Suprapubic skin (tissue), 4 donors: ENCODE measurements at places on chromosomes 2 and 18.

GRCh38 chr2:223586261-223586660, 15.9 kb downstream of the SCG2 start:
- no peak for DNase-seq

DNA sequence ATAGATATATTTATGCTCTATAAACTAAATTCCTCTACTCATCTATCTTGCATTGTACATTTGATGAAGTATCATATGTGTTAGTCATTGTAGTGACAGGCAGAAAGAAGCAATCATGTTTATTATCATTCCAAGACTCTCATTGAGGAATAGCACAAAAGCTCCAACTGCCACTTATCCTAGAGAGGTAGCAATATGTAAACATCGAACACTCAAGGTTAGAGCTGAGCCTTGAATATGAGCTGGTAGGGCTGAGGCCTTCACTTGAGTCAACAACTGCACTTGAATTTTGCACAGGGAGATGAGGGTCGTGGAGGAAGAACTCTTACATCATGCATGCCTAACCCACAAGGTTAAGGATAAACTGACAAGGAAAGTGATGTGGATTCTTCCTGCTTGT, 900.9 kb downstream of the CPS1 start:
- DNase-seq, result no peak

- no peak for DNase-seq
Measured at GRCh38 chr2:230885463-230886130, 20.9 kb downstream of the ITM2C start.

GRCh38 chr2:210337159-210337558, 22.2 kb upstream of the MYL1 start:
- no peak for DNase-seq

- DNase-seq, result no peak
Measured at GRCh38 chr2:165886487-165887146, 67.0 kb downstream of the TTC21B start.

DNA sequence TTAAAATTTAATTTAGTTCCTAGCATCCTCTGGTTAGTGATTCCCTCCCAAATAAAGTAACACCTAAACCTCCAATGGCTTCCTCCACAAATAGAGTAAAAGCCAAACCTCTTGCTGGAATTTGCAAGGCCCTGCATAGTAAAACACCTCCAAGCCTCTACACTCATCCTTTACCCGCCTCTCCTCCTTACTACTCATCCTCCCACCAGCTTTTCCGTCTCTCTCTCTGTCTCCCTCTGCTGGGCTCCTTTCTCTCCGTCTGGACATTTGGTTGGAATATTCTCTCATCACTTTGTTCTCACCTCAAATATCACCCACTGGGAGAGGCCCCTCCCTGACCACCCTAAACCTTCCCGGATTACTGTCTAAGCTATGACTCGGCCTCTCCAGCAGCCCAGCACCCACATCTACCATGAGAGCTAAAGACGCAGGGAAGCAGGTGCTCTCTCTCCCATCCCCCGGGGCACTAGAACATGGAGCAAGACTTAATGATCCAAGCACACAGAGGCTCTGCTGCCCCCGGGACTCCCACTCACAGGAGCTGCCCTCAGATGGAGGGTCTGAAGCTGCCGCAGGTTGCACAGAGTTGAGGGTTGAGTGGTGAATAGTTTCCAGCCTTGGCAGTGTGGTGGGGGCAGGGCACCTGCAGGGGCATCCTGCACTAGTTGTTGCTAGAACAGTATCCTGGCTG, 167.2 kb downstream of the FBXO15 start:
- no peak for DNase-seq

- no peak for DNase-seq
Measured at GRCh38 chr18:66346833-66347588, 256.9 kb downstream of the CDH19 start.
